ENCODE measurements at places on chromosomes 6 and 20. TPM values are rescaled to one million over a fixed set of nuclear protein-coding genes. Genes with fewer than 3 reads are reported as not detected.

- DNase-seq: no peak
These were observed 29.4 kb downstream of the TRAF3IP2 start for GRCh38 chr6:111576291-111576690.

The FOXQ1 gene
- total RNA-seq: 130 TPM

DNA sequence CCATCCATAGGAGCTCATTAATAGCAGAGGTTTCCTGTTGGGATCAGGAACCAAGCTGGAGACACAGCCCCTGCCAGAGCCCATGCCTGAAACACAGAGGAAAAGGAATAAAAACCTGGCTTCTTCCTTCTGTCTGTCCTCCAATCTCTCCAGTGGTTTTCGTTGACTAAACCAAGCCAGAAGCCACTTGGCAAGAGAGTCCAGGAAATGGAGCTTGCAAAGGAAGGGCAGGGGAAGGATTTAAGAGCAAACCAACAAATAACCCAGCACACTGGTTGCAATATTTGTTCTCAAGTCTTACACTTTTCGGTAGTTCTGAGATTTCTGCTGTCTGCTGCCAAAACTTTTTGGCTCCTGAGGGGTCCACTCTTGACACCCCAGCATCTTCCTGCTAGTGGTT, 137.0 kb upstream of the BMP2 start:
- DNase-seq: no peak

GRCh38 chr6:25404693-25405169, 125.6 kb downstream of the CARMIL1 start:
- no peak for DNase-seq

- no peak for DNase-seq
These were observed 10.5 kb downstream of the SNX3 start for GRCh38 chr6:108250240-108250866.

DNA sequence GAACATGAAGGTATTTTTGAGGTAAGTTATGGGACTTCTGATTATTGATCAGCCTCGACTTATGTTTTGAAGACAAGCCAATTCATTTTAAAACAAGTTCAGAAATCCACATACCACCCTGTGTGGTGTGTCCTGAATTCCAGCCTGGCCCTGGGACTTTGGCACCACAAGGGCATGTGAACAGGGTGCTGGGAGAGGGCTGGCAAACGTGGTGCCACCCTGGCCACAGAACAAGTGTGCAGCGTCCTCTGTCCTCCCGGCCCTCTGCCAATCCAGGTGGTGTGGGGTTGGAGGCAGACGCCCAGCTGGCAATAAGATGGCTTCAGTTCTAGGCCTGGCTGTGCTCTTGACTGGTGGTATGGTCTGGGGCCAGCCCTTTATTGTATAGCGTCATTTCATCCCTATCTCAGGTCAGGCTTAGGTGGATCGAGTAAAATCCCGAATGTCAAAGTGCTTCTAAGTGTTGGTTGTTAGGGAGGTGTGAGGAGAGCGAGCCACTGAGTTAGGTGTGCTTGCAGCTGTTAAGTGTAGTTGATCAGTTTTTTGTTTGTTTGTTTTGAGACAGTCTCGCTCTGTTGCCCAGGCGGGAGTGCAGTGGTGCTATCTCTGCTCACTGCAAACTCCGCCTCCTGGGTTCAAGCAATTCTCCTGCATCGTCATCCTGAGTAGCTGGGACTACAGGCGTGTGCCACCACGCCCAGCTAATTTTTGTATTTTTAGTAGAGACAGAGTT, 84.2 kb downstream of the RNF144B start:
- DNase-seq: no peak

DNA sequence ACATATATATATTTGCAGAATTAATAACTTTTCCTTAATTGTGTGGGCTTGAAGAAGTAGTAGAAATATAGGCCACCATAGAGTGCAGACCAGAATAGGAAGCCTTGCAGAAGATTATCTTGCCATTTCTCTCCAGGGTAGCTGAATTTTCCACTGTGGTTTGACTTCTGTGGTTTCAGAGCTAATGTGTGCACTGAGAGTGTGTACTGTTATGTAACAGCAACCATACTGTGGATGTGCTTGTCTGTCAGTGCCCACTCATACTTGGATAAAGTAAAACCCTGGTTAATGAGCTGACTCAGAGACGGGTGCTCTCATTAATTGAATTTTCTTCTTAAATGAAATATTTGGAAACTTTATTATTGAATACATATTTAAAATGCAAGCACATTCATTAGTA, 57.2 kb downstream of the CEP43 start:
- no peak for DNase-seq

DNA sequence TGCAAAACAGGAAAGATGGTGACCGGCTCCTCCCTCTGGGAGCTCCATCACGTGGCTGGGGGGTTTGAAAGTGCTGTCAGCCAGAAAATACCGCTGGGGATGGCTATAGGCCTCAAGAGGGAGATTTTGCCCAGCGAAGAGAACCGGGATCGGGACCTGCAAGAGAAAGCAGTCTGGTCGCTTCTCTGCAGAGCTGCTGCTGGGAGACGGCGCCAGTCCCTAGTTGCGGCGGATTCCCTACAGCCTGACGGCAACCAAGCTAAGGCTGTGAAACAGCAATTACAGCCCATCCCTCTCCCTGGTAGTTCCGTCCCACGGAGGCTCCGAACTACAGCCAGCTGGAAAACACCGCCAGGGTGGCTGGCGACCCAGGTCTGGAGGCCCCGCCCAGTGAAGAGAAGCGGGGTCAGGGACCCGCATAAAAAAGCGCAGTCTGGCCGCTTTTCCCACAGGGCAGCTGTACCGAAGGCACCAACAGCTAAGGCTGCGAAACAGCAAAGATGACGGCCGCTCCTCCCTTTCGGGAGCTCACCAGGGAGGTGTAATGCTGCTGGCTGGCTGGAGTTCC, 238.1 kb upstream of the IRAK1BP1 start:
- DNase-seq: no peak

DNA sequence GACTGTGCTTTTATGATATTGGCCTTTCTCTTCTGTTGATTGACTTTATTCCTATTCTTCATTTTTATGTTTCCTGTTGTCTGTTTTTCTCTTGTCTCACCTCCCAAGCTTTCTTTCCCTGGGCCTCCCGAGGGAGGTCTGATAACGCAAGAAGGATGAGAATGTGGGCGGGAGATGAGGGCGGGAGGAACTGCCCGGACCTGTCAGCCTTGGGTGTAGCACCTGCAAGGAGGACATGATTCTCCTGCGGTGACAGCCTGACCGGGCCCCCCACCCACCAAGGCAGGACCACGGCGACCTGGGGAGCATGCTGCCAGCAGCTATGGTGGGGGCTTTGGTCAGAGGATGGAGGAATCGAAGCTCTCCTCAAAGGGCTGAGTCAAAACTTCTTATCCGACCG, 86.9 kb downstream of the PLEKHG1 start:
- DNase-seq: no peak

The MYB gene
- total RNA-seq: 0.89 TPM

The SASH1 gene
- 97.2 TPM for total RNA-seq

DNA sequence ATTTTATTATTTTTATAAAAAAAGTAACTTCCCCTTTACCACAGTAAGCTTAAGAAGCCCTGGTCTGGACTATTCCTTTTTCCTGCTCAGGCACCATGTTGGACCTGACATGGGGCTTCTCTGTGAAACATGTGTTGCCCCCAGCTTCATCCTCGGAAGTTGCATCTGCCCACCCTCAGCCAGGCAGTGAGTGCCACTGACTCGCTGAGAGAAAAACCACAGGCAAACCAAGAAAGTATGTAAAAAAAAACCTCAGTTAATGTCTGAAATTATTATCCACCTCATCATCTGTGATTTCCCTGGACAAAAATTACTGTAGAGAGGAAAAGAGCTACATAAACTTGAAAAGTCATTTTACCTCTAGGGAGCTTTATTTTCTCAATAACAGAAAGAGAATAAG, 109.9 kb upstream of the MCHR2 start:
- DNase-seq: no peak

The BACH2 gene
- total RNA-seq: 4.3 TPM

DNA sequence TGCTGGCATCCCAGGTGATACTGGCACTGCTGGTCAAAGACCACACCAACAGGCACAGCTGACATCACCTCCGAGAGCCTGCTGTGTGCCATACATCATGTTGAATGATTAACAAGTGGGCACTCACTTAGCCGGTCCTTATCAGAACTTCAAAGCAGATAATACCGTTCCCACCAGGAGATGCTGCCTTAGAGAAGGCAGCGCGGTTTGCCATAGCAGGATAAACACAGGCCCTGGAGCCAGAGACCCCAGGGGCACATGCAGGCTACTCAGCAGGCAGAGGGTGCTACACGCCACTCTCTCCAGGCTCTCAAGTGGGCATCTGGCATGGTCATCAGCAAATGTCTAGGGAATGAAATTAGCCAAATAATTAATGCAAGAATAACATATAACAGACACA, 86.5 kb upstream of the CST7 start:
- no peak for DNase-seq

Measured in ureter (tissue), 1 donor.